Heart right ventricle (tissue), 16 donors: ENCODE measurements at places on chromosomes 12 and 14. TPM values are rescaled to one million over a fixed set of nuclear protein-coding genes. Genes with fewer than 3 reads are reported as not detected.

- H3K36me3 ChIP-seq, result no peaks in the 10 kb centered on the region
- H3K4me3 ChIP-seq, result no peak overlapping the region
- H3K27ac ChIP-seq, result no peak overlapping the region
- DNase-seq, result no peak
Measured at GRCh38 chr14:95998656-95999055, 40.5 kb upstream of the C14orf132 start.

DNA sequence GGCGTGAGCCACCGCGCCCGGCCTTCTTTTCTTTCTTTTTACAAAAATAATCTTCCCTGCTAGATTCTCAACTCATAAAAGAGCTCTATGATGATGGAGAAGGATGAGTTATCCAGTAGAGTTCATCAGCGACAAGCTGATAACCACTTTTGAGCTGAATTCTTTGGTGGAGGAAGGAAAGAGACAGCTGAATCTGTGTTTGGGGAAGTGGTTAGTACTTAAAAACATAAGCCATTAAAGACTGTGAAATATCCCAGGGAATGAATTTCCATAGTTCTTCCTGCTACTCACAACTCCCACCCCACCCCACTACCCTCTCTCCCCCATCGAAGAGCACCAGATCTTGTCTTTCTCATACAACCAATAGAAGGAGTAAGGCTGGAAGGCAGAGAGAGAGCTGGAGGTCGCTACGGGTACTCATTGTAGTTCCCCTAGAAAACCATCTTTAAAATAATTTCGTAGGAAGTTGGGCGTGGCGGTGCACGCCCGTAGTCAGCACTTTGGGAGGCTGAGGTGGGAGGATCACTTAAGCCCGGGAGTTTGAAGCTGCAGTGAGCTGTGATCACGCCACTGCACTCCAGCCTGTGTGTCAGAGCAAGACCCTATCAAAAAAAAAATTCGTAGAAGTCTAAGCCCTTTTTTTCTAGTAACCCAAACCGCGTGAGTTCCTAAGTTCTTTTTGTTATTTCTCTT lies 647 bp upstream of the ESPL1 start:
- no peak for DNase-seq
- no peaks in the 10 kb centered on the region for H3K27me3 ChIP-seq
- H3K36me3 ChIP-seq, result no peaks in the 10 kb centered on the region
- no peaks in the 10 kb centered on the region for H3K4me1 ChIP-seq

GRCh38 chr12:95411466-95411865 lies 62.5 kb upstream of the METAP2 start:
- H3K4me3 ChIP-seq, result no peak overlapping the region
- no peaks in the 10 kb centered on the region for H3K27me3 ChIP-seq
- H3K27ac ChIP-seq, result no peak overlapping the region
- no peak for DNase-seq
- H3K36me3 ChIP-seq, result no peaks in the 10 kb centered on the region
- no peaks in the 10 kb centered on the region for H3K4me1 ChIP-seq

DNA sequence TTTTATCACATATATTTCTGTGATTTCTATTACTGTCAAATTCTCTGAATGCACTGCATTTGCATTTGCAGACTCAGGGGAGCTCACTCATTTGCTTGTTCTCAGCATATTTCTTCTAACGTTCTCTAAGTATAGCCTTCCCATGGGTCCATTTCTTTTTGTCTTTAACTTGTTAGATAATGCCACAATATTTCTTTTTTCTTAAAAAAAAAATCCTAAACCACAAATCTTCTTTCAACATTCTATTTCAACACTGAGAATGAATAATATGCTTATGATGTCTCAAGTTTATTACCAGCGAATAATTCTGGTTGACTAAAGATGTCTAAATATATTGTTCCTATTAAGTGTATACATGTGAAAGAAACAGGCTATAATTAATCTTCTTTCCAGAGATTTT lies 200.2 kb downstream of the ANO6 start:
- H3K36me3 ChIP-seq, result peaks cover 90% of the 10 kb centered on the region
- no peak for DNase-seq
- H3K27ac ChIP-seq, result peak overlapping the region; percentile 48
- H3K4me3 ChIP-seq, result no peak overlapping the region
- H3K27me3 ChIP-seq, result no peaks in the 10 kb centered on the region

- H3K4me3 ChIP-seq, result no peak overlapping the region
- H3K27ac ChIP-seq, result no peak overlapping the region
- no peak for DNase-seq
- no peaks in the 10 kb centered on the region for H3K36me3 ChIP-seq
- H3K27me3 ChIP-seq, result no peaks in the 10 kb centered on the region
Measured at GRCh38 chr12:93108985-93109384, 179.9 kb upstream of the EEA1 start.

DNA sequence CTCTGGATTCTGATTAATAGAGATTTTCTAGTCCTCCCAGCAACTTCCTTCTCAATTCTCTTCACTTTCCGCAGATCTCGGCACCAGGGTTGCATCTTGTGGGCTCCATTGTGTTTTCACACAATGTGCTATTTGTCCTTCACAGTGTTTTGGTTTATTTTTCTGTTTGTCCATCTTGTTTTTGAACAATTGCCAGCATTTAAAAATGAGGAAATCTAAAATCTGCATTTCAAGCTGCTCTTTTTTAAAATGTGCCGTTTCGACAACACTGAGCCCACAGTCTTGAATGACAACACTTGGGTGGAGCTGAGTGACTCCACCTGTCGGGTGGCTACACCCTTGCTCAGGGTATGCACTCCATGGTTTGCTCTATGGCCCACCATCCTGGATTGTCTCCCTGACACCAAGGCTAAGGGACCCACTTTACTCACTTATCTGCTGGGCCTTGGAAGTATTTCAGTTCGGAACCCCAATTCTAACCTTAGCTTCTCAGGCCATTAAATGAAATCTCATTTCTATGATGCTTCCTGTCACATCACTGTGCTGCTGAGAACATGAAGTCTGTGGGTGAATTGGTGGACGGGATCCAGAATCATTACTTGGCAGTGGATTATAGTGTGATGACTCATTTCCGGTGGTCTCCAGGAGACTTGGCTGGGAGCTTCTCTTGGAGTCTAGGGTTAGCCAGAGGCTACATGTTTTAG lies 3.4 kb upstream of the MYRFL start:
- DNase-seq, result no peak
- no peaks in the 10 kb centered on the region for H3K27me3 ChIP-seq
- peaks cover 7% of the 10 kb centered on the region for H3K4me1 ChIP-seq
- H3K27ac ChIP-seq, result no peak overlapping the region
- H3K4me3 ChIP-seq, result no peak overlapping the region

DNA sequence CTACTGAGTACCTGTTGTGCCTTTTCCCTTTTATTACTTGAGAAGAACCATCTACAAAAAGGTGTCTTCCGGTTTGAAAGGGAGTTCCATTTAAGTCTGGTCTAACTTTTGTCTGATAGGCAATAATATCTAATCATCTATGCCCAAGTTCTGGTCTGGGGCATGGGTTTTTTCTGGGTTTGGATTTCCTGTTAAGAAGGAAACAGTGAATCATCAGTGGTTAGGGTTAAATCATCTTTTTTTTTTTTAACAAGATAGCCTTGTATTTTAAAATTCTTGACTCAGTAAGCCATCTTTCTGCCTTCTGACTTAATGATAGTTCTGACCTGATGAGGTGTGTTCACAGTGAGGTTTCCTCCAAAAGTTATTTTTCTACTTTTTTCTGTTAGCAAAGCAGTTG lies 29.3 kb upstream of the CPNE8 start:
- no peak for DNase-seq
- H3K27ac ChIP-seq, result no peak overlapping the region
- no peaks in the 10 kb centered on the region for H3K27me3 ChIP-seq
- H3K36me3 ChIP-seq, result no peaks in the 10 kb centered on the region

GRCh38 chr12:95077341-95077740 lies 3.9 kb upstream of the NR2C1 start:
- no peak overlapping the region for H3K4me3 ChIP-seq
- no peak for DNase-seq
- H3K27me3 ChIP-seq, result no peaks in the 10 kb centered on the region
- no peak overlapping the region for H3K27ac ChIP-seq
- H3K36me3 ChIP-seq, result peaks cover 14% of the 10 kb centered on the region

Gene GDF11
- 15.8 TPM for total RNA-seq

Gene CCDC88C
- total RNA-seq, result 3.8 TPM

Gene A2M
- total RNA-seq, result 534 TPM

Gene ESPL1
- total RNA-seq, result 0.37 TPM

Gene SOCS4
- 24.2 TPM for total RNA-seq

Gene PSMD9
- total RNA-seq, result 39.2 TPM

Gene C12orf56
- not detected for total RNA-seq

Gene PROX2
- not detected for total RNA-seq
